ENCODE measurements at places on chromosomes 2 and 18. TPM values are rescaled to one million over a fixed set of nuclear protein-coding genes. Genes with fewer than 3 reads are reported as not detected.

DSEL gene
- 0.29 TPM for total RNA-seq

ZC3H6 gene
- total RNA-seq: 0.47 TPM

DTNB gene
- 8.9 TPM for total RNA-seq

ALPG gene
- total RNA-seq: 0.22 TPM

SPATS2L gene
- total RNA-seq: 141 TPM

ANKRD62 gene
- total RNA-seq: not detected

SULT1C2 gene
- 0.83 TPM for total RNA-seq

PPP1CB gene
- 70.3 TPM for total RNA-seq

SLC66A3 gene
- 37.1 TPM for total RNA-seq

MERTK gene
- 1.4 TPM for total RNA-seq
